ENCODE measurements at places on chromosomes 12 and 14.

GRCh38 chr14:59707778-59708561 is 131.4 kb upstream of the CCDC175 start:
- no peak for DNase-seq

- no peak for DNase-seq
These were observed 41.4 kb downstream of the COX16 start for GRCh38 chr14:70317969-70318634.

GRCh38 chr14:30277268-30277667 is 281.7 kb upstream of the G2E3 start:
- DNase-seq, result no peak

DNA sequence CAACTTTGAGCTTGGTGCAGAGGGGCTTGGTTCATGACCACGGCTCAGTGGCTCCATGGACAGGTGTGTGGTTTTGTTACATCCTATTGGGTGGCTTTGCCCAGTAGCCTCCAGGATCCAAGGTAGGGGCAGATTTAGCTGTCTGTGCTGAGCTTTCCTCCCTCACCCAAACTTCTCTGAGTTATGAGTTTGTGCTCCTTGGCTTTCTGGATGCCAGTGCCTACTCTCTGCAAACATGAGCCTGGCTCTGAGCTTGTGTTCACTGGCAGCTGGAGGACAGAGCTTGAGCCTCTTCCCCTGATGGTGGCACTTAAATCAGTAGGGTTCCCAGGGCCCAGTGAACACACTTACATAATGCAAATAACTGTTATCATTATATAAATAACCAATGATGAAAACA is 45.3 kb upstream of the HECTD1 start:
- no peak for DNase-seq

- no peak for DNase-seq
These were observed at the start of gene LUM for GRCh38 chr12:91111366-91112325. Gene LUM, minus strand, starts transcription at chr12:91111494. Its CDS starts 2,515 bp downstream, at chr12:91108979.

GRCh38 chr12:102596031-102596430 is 115.7 kb upstream of the IGF1 start:
- no peak for DNase-seq

DNA sequence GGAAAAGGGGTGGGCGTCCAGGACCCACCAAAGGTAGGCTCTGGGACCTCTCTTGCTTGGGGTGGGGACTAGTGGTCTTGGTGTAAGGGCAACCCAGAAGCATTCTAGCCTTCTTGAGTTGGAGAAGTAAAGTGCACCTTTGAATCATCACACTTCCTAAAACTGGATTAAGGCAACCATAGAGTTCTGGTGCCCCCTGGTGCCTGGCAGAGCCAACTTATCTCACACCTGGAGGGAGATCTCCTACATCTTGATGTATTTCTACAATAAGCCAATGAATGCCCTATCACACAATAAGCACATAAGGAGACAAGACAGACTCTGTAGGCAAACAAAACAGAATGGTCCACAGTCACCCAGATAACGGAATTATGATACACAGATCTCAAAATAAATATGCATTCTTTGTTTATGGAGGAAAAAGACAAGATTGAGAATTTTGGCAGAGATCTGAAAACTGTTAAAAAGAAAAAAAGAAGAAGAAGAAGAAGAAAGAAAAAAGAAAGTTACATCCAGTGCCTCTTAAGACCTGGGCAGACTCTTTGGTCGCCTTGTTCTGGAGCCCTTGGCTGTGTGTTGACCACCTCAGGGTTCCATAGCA is 95.9 kb upstream of the PPP2R5C start:
- DNase-seq, result no peak

DNA sequence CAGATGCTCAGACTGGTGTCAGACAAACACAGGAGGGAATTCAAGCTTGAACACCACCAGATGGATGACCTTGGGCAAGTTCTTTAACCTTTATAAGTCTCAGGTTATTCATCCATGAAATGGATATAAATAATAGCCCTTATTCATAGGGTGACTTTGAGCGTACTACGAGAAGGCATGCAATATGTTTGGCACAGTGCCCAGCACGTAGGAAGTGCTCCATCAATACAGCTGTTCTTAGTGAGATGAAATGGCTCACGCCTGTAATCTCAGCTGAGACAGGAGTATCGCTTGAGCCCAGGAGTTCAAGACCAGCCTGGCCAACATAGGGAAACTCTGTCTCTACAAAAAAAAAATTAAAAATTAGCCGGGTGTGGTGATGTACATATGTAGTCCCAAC is 84.8 kb upstream of the FICD start:
- DNase-seq, result no peak

GRCh38 chr12:75048767-75049166 is 160.9 kb downstream of the KCNC2 start:
- DNase-seq, result no peak

DNA sequence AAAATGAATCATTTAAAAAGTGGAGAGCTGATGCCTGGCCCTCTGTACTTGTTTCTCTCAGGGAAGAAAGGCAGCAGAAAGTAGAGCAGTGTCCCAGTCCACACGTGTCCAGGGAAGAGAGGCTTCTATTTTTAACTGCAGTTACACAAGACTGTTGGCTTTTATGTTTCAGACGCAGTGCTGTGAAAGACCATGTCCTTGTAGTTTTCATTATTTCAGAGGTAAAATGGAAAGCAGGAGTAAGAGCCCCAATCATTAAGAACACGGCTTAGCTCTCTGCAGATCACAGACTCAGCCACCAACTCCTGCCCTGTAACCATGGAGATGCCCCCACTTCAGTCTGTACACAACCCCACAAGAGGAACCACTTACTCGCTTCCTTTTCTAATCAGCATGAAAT is 336.3 kb downstream of the DAD1 start:
- DNase-seq, result no peak

Measured in mesothelial cell of epicardium (in vitro differentiated cells).